ENCODE measurements at places on chromosomes 13 and 19. TPM values are rescaled to one million over a fixed set of nuclear protein-coding genes. Genes with fewer than 3 reads are reported as not detected.

GRCh38 chr19:18157465-18158063, 4.6 kb downstream of the PIK3R2 start:
- DNase-seq, result peak; percentile 13

DNA sequence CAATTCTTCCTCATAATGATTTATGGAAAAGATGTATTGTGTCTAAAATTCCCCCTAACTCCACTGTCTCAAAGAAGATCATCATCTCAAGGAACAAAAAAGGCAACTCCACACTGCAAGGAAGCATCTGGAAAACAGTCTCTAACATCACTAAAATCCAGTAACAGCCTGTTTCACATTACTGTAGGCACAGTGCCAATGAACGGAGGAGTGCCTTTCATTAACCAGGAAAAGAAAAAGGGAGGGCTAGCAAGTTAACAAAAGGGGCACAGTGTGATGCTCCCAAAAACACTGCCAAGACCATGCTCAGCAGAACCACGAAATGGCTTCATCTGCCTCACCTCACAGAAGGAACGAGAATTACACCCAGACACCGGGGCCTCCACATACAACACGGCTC, 8.5 kb downstream of the TMTC4 start:
- DNase-seq, result peak; percentile 22

- DNase-seq, result no peak
These were observed 15.8 kb upstream of the ALOX5AP start for GRCh38 chr13:30719525-30719914.

DNA sequence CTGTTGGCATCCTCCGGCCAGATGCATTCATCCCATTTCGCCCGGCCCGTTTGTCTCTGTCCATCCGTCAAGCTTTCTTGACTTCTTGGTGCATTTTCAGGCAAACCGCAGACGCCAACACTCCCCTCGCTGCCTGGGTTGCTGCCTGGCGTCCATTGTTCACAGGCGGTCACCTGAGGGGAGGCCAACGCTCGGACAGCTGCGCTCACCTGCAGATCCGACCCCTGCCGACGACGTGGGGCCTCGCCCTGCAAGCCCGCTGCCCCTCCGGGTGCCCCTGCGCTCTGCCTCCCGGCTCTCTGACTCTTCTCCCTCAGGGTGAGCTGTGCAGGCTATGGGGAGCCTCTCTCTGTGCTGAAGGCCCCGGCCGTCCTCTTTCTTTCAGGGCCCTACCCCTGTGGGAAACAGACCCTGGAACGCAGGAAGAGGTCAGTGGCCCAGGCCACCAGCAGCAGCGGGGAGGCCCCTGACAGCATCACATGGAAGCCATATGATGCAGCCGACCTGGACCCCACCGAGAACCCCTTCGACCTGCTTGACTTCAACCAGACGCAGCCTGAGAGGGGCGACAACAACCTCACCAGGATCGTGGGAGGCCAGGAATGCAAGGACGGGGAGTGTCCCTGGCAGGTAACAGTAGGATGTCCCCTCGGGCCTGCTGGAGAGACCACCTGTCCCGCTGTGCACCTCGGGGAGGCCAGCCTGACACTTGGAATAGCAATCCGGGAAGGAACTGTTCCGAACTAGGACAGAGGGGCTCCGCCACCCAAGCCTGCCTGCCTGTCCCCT, 14.8 kb upstream of the PROZ start:
- DNase-seq, result no peak

DNA sequence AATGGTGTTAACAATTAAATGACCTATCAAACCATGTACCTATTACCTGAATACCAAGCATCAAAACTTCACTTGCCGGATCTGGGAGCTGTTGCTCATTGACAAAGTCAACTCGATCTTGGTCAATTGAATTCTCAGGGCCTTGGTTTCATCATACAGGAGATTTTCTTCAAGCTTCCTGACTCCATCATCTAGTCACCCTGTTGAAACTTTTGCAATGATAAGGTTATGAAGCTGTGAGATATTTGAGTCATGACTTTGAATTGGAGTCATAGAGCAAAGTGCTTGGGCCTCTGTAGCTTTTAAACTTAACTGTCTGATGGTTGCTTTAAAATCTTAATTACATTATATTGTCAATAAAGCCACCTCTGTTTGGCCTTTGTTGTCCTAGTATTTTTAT, 260.9 kb downstream of the COG6 start:
- no peak for DNase-seq

- no peak for DNase-seq
These were observed 108.3 kb downstream of the ABCC4 start for GRCh38 chr13:95192998-95193397.

- DNase-seq, result no peak
These were observed 382.8 kb upstream of the ZNF507 start for GRCh38 chr19:31962561-31962996.

- no peak for DNase-seq
These were observed 12.9 kb downstream of the RANBP3 start for GRCh38 chr19:5964816-5965565.

- no peak for DNase-seq
These were observed 45.6 kb downstream of the LHFPL6 start for GRCh38 chr13:39557285-39557955.

DNA sequence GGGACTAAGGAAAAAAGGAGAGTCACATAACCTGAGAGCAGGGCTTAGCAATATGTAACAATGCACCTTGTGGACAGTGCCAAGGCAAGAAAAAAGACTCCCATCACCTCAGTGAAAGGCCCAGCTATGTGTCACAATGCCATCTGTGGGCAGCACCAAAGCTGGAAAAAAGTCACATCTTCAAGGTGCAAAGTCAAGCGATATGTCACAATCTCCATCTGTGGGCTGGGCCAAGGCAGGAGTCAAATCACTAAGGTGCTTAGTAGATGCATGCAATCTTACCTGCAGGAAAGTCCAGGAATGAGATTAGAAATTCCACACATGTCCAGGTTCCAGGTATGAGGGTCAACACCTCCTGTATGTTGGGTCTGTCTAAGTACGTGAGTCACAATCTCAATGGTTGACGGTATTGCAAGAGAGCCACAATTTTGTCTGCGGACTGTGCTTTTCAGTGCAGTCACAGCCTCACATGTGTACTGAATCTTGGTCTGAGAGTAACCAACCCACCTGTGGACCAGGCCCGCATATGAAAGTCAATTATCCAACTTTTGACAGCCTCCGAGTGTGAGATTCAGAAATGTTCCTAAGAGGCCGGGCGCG, 14.8 kb upstream of the ZNF43 start:
- DNase-seq, result no peak

DNA sequence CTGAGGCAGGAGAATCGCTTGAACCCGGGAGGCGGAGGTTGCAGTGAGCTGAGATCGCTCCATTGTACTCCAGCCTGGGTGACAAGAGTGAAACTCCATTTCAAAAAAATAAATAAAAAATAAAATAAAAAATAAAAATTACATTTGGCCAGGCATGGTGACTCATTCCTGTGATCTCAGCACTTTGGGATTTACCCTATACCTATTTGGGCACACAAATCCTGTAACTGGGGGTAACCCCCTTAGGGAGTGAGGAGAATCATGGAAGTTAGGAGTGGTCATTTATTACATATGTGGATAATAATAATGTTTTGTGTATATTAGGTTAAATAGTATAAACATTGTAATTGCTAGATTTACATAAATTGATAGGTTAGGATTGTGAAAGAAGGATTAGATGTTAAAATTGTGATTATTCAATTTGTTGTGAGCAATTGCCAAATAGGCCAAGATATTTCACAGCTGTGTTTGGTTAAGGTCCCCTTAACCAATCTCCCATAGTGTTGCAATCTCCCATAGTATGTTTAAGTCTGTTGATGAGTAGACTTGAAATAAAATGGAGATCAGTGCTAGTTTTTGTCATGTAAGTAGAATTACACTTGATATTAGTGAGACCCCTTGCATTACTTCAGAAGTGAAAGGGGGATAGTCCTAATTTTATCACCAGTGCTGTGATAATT, 30.7 kb downstream of the ZNF844 start:
- no peak for DNase-seq

DNA sequence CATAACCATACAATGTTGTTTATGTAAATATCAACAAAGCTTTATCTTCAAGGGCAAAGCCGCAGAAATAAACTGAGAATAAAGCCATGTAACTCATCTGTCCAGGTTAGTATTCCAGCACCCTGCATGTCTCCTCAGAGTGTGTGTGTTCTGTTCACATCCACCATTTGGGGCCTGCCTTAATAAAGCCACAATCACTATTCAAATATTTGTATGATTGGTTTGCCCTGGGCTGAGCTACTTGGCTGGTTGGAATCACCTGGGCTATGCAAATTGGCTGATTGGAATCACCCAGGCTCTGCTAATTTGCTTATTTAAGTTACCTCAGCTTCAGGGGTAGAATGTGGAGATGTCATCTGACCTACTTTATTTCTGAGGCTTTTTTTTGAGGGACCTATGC, 42.4 kb upstream of the ZNF737 start:
- DNase-seq, result no peak

DNA sequence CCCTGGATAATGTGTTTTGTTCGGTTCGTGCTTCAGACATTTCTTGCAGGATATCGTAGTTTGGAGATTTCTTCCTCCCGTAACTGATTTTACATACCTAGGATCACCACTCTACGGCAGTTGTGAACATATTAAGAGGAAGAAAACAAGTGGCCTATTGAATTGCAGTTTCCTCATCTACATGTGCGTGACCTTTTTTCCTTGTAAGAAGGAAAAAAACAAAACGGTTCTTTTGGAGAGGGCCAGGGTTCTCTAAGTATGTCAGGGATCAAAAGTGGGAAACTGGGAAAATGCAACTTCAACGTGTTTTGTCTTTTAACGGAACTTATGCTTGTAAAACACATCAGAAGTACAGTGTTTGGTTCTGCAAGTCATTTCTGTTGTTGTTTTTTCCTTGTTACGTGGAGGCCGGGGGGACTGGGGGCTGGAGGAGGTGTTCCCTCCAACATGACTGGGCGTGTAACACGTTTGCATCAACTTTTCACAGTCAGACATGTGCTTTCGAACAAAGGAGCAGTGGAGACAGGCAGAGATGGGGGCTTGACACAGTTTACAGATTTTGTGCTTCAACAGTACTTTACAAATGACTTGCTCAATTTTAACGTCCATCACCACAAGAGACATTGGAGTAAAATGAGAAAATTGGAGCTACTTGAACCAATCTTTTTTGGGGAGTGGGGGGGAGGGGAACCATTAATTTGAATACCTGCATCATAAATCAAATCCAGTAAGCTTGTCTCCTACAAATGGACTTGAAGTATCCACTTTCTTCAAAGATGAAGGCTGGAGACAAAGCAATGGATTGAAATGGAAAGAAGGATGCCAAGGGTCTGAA, 3.8 kb downstream of the ZC3H4 start:
- peak; percentile 57 for DNase-seq

GRCh38 chr13:65166675-65167074, 2063.5 kb downstream of the PCDH9 start:
- DNase-seq, result no peak

DNA sequence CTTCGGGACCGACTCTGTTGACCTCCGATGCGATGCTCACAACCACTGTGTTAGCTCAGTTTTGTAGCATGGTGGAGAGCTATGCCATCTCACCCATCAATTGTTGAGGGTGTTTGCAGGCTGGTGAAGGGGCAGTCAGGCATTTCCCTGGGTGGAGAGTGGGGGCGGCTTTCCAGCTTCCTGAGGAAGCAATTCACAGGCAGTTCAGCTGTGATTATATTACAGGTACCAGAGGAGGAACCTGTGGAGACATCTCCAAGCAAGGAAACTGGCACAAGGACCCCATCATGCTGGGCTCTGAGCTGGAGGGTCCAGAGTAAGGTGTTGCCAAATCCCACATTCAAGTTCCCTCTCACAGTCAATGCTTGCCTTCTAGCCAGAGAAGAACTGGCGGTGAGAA, 166.0 kb upstream of the ZNF536 start:
- DNase-seq, result no peak

DNA sequence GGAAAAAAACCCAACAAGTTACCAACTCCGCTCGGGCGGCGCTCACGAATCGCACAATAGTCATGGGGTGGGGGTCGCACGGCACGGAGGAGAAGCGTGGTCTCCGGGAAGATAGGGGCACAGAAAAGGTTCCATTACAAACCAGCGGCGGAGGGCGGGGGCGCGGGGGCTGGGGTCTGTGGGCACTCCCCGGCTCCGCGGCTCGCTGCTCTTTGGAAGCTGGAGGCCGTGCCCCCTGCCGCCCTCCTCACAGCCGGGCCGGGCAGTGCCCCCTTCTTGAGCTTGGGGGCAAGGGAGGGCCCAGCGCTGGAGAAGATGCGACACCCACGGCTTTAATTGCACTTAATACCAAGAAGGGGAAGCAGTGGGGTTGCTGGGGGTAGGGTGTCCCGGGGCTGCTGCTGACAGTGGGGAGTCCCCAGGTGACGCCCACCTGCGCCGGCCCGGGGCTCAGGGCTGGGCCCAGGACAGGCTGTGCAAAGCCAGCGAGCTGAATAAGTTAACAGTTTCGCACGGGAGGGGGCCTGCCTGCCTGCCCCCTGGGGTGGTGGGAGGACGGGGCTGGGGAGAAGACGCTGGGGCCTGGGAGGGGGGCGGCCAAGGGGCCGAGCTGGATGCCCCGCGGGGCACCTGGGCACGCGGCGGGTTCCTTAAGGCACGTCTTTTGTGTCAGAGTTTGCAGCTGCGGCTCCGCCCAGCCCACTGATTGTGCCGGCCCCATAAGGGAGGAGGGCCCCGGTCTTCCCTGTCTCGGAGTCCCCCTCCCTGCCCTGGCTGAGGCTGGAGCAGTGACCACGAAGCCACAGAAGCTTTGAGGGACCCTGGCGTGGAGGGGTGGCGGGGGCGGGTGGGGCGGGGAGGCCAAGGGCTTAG, 9.8 kb downstream of the DCAF15 start:
- peak; percentile 16 for DNase-seq

GRCh38 chr19:14030997-14031718, 404 bp upstream of the IL27RA start:
- no peak for DNase-seq

GRCh38 chr13:105616333-105617075, 919.0 kb downstream of the EFNB2 start:
- no peak for DNase-seq

DNA sequence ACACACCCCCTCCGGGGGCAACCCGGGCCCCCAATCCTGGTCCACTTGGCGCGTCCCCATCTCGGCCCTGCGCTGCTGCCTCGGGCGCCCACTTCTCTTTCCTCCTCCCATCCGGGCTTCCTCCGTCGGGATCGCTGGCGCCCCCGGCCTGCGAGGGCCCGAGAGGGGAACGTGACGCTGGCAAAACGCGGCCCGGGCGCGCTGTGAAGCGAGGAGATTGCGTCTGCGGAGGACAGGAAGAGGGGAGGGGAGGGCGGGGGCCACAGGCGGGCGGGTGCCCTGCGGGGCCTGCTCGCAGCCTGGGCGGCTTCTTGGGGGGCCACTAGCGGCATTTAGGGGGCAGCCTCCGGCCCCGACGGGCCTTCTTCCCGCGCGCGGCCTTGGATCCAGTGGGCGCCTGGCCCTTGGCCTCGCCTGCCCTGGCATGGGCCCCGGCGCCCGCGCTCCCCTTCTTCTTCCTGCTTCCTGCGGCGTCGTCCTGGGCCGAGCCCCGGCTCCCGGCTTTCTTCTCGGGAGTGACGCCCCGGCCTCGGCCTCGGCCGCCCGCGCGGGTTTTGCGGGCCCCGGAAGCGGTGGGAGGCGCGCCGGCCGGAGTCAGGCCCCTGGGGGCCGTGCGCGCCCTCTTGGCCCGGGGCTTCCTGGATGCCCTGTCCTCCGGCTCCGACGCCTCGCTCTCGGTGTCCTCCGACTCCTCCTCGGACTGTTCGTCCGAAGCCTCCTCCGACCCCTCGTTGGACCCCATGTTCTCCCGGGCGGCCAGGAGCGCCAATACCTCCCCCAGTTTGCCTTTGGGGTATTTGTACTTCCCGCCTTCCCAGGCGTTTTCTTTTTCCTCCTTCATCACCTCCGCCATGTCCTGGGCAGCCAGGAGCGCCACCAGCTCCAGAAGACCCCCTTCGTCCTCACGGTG, 2.2 kb downstream of the PNMA8B start:
- no peak for DNase-seq

The LRRC25 gene
- polyA plus RNA-seq, result 1.5 TPM

The INAFM1 gene
- 13.8 TPM for polyA plus RNA-seq

The CFAP97D2 gene
- not detected for polyA plus RNA-seq

The ATP1A3 gene
- not detected for polyA plus RNA-seq

The VSTM2B gene
- 1.1 TPM for polyA plus RNA-seq

All from hepatocyte (in vitro differentiated cells).